Mesothelial cell of epicardium (in vitro differentiated cells): ENCODE measurements at places on chromosomes 3 and 15.

GRCh38 chr3:56833022-56833421 is 31.3 kb upstream of the ARHGEF3 start:
- peaks cover 17% of the 10 kb centered on the region for H3K4me1 ChIP-seq
- no peak for DNase-seq
- no peak overlapping the region for H3K4me3 ChIP-seq
- H3K27ac ChIP-seq = no peak overlapping the region
- H3K27me3 ChIP-seq = no peaks in the 10 kb centered on the region

DNA sequence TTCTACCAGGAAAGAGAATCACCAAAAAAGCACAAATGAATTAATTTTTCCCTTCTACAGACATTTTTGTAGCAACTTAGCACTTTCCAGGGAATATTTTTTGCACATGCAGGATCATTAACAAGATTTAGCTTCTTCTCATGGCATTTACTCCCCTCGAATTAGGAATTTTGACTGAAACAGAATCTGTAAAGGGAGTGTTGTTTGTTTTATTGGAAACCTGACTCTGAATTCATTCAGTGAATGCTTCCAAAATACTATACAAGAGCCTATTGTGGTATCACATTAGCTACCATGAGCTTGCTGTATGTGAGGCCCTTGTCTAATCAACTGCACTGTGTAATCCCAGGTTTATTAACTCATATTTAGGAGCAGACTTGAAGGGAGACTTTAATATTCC is 130.4 kb upstream of the ATP10A start:
- peaks cover 1% of the 10 kb centered on the region for H3K36me3 ChIP-seq
- H3K27ac ChIP-seq = no peak overlapping the region
- no peaks in the 10 kb centered on the region for H3K4me1 ChIP-seq
- no peak for DNase-seq
- no peaks in the 10 kb centered on the region for H3K27me3 ChIP-seq
- no peak overlapping the region for H3K4me3 ChIP-seq

DNA sequence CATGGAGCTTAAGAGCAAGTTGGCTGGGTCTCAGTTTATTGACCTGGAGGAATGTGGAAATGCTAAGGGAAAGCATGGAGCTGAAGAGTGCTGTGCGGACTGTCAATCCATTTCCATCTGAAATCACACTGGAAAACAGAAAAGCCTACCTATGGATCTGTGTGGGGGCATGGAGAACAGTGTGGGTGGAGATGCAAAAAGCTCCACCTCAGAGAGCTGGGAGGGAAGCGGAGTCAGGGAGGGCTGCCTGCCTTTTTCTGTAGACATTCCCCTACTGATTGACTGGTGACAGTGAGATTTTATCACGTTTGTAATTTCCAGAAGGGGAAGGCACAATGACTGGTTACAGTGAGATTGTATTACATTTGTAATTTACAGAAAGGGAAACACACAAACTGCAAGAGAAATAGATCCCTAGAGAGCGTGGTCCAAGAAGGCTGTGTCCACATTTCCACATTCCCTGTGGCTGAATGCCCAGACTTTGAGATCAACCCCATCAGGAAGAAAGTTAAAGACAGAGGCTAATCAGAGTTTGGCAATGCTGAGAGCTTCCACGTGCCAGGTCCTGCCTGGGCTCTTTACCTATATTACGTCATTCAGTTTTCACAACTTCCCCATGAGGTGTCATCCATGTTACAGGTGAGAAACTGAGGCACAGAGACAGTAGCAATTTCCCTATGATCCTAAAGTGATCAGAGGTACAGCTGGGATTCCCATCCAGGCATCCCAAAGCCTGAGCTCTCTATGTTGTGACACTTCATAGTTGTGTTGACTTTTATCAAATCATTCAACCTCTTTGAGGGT is 67.7 kb upstream of the NSMCE3 start:
- no peak for DNase-seq
- no peak overlapping the region for H3K27ac ChIP-seq
- H3K36me3 ChIP-seq = no peaks in the 10 kb centered on the region
- peaks cover 6% of the 10 kb centered on the region for H3K27me3 ChIP-seq
- no peak overlapping the region for H3K4me3 ChIP-seq
- H3K4me1 ChIP-seq = no peaks in the 10 kb centered on the region

- no peak for DNase-seq
- no peaks in the 10 kb centered on the region for H3K27me3 ChIP-seq
- no peaks in the 10 kb centered on the region for H3K4me1 ChIP-seq
- H3K27ac ChIP-seq = no peak overlapping the region
- no peak overlapping the region for H3K4me3 ChIP-seq
Observed at GRCh38 chr15:76299786-76300185, 11.5 kb downstream of the ETFA start.

GRCh38 chr3:4387210-4388204 is 79.6 kb downstream of the SUMF1 start:
- DNase-seq = no peak
- H3K4me1 ChIP-seq = no peaks in the 10 kb centered on the region
- no peak overlapping the region for H3K4me3 ChIP-seq
- no peaks in the 10 kb centered on the region for H3K27me3 ChIP-seq

DNA sequence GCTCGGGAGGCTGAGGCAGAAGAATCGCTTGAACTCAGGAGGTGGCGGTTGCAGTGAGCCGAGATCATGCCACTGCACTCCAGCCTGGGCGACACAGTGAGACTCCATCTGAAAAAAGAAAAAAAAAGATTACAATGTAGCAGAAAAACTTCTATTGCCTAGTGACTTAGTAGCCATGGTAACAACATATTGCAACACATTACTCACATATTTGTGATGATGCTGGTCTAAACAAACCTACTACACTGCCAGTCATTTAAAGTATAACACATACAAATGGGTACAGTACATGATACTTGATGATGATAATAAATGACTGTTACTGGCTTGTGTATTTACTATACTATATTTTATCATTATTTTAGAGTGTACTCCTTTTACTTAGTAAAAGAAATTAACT is 125.6 kb downstream of the PLOD2 start:
- no peak overlapping the region for H3K27ac ChIP-seq
- DNase-seq = no peak
- H3K4me1 ChIP-seq = peaks cover 9% of the 10 kb centered on the region
- H3K36me3 ChIP-seq = no peaks in the 10 kb centered on the region
- no peak overlapping the region for H3K4me3 ChIP-seq
- H3K27me3 ChIP-seq = no peaks in the 10 kb centered on the region

DNA sequence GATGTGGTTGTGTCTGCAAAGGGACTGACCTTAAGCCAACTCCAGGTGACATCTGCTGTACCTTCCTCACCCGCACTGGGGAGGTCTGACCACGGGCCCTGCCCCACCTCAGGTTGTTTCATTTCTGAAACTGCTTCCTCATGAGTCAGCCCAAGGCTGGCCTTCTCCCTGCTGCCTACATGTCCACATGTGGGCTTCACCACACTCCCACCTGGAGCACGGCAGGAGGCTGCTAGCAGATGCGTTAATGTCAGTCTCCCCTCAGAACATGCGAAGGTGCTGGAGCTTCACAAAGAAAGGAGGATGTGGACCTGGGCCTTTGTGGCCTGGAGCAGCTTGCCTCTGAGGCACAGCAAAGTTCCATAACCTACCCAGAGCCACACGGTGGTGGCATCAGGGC is 69.4 kb upstream of the PLXNA1 start:
- no peak for DNase-seq
- peaks cover 2% of the 10 kb centered on the region for H3K27me3 ChIP-seq
- H3K36me3 ChIP-seq = peaks cover 19% of the 10 kb centered on the region
- H3K4me1 ChIP-seq = no peaks in the 10 kb centered on the region

DNA sequence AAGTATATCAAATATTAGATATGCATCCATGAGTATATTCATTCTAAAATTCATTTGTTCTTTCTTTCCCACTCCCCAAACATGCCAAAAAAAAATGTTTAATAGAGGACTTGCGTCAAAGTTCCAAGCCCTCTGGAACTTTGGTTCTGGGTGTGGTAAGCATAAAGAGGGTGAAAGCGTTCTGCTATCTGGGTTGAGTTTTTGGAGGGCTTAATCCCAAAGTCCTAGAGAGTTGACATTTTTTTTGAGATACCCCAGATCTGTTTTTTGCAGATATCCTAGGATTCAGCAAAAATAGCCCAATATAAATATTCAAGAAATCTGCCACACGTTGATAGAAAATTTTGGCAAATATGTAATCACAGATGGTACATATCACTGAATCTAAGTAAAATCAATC is 424.3 kb upstream of the CBLB start:
- H3K4me1 ChIP-seq = peaks cover 40% of the 10 kb centered on the region
- H3K27me3 ChIP-seq = no peaks in the 10 kb centered on the region
- peak overlapping the region; percentile 51 for H3K27ac ChIP-seq
- H3K4me3 ChIP-seq = no peak overlapping the region
- H3K36me3 ChIP-seq = no peaks in the 10 kb centered on the region
- no peak for DNase-seq

DNA sequence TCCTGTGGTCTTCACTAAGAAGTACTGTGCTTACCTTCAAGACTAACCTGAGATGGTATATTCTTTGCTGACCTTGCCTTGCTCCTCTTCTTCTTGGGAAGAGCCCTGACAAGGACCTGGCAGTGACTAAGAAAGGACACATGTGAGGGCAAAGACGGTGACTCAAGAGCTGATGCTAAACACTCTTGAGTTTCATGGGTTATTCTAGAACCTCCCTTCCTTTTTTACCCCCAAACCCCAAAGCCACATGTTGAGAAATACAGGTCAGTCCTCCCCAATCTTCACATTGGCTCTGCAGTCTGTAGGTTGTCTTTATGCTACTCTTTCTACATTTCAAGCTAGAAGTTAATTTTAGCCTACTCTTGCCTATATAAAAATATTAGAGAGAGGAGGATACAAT is 200.6 kb downstream of the SEMA6D start:
- H3K27ac ChIP-seq = no peak overlapping the region
- DNase-seq = no peak
- no peaks in the 10 kb centered on the region for H3K36me3 ChIP-seq
- peaks cover 2% of the 10 kb centered on the region for H3K27me3 ChIP-seq
- no peak overlapping the region for H3K4me3 ChIP-seq
- H3K4me1 ChIP-seq = no peaks in the 10 kb centered on the region
